Erythroblast (primary cell): ENCODE measurements at places on chromosomes 13 and 19.

DNA sequence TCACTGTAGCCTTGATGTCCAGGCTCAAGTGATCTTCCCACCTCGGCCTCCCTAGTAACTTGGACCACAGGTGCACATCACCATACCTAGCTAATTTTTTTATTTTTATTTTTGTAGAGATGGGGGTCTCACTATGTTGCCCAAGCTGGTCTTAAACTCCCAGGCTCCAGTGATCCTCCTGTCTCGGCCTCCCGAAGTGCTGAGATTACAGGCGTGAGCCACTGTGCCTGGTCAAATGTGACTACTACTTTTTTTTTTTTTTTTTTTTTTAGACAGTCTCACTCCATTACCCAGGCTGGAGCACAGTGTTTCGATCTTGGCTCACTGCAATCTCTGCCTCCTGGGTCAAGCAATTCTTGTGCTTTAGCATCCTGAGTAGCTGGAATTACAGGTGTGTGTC, 20.6 kb upstream of the COX7A1 start:
- DNase-seq = no peak

- DNase-seq = no peak
These were observed 37.6 kb upstream of the MAB21L1 start for GRCh38 chr13:35514061-35514477.

GRCh38 chr13:45333251-45333976, 7.6 kb downstream of the TPT1 start:
- no peak for DNase-seq

- DNase-seq = no peak
These were observed 67.5 kb downstream of the GNG7 start for GRCh38 chr19:2634960-2635359.

GRCh38 chr13:109949397-109949796, 163.0 kb upstream of the IRS2 start:
- DNase-seq = no peak

DNA sequence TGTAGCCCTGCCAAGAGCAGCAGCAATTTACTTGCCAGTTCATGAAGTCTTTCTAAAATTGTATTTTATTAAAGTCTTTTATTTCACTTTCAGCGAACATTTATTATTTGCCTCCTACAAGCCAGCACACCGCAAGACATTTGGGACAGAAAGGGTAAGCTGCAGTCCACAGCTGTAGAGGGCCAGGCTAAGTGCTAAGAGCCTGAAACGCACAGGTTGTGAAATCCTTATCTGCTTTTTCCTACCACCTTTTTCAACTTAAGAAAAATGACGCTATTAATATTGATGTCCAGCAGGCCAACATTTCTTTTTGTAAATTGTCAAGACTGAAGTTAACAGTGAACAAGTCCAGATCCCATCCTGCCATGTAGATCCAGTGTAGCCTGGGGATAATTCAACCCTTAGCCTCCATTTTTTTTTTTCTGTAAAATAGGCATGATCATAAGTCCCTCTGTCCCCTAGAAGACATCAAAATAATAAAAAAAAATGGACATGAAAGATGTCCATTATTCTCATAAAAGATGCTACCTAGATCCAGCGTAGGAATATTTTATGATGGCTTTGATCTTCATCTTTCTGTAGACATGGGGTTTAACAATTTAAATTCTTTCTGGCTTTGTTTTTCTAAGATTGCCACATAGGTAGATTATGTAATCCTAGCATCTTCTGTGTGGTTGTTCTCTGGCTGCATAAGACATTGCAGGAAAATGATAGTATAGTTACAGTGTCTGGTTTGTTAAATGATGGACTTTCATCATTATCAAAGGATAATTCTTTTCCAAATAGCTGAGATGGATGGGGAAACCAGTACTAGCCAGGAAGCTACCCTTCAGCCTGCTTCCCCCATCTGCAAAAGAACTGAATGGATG, 128.4 kb downstream of the SHISA2 start:
- DNase-seq = no peak

GRCh38 chr19:50725218-50725910, 2.2 kb downstream of the CLEC11A start:
- DNase-seq = no peak

DNA sequence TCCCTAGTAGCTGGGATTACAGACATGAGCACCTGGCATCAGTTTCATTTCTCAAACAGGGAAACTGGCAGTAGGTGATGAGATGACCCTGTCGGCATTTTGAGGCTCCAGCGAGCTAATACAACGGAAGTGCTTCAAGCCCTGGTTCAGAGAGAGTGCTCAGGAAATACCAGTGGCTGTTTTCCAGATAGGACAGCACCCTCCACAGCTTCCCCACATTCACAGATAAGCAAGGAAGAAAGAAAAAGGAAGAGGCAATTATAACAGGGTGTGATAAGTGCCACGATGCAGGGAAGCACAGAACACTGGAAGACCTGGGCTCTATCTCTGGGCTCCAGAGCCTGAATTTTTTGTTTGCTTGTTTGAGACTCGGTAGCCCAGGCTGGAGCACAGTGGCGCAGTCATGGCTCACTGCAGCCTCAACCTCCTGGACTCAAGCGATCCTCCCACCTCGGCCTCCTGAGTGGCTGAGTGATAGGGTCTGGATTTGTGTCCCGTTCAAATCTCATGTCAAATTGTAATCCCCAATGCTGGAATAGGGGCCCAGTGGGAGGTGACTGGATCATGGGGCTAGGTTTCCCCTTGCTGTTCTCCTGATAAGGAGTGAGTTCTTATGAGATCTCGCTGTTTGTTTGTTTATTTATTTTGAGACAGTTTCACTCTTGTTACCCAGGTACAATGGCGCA, 43.5 kb downstream of the PIN1 start:
- no peak for DNase-seq

- DNase-seq = no peak
These were observed 479.2 kb upstream of the NBEA start for GRCh38 chr13:34462843-34463242.

DNA sequence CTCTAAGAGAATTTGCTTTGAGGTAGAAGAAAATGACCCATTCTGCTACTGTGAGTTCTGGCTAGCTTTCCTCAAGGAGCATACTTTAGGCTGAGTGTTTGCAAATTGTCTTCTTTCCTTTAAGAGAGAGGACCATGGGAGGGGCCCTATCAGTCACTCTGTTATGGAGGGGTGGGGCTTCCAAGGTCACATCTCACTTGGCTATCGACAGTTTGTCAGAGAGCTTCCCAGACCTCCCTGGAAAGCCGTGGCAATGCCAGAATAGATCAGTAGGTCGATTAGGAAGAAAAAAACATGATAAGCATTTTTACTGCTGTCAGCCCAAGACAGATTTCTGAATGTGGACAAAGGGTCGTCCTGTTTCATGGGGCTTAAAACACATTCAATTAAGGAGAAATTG, 93.3 kb downstream of the OXGR1 start:
- DNase-seq = no peak

- no peak for DNase-seq
These were observed 2.2 kb downstream of the CHMP2A start for GRCh38 chr19:58552655-58553054.

DNA sequence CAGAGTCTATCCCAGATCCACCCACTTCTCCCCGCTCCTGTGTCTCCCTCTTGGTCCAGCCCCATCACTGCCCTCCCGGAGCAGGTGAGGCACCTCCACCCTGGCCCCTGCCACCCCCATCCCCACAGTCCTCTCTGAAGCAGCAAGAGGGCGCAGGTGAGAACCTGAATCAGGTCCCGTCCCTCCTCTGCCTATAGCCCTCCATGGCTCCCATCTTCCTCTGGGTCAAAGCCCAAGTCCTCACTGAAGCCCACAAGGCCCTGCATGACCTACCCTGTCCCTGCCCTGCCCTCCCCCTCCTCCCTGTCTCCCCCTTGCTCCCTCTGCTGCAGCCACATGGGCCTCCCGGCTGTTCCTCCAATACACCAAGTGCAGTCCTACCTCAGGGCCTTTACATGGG, 10.8 kb upstream of the ZNRF4 start:
- no peak for DNase-seq

DNA sequence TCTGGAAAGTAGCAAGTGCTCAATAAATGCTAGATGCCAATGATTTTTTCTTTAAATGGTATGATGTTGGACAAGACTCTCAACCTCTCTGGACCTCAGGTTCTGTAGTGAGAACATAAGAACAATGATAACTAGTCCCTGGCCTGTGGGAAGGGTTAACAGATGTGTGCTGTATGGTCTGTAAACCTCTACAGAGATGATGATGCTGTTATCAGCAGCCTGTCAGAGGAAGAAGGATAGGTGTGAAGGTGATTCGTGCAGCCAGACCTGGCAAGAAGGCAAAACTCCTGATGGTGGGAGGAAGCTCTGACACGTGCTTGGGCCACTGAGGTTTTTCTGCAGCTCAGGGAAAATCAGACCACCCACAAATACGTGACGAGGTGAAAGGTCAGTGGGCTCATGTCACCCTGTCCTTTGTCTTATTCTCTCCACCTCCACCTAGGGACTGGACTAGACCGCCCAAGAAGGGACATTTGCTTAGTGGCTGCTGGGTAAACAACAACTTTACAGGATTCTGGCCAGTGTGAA, 36.7 kb upstream of the UBL3 start:
- no peak for DNase-seq

DNA sequence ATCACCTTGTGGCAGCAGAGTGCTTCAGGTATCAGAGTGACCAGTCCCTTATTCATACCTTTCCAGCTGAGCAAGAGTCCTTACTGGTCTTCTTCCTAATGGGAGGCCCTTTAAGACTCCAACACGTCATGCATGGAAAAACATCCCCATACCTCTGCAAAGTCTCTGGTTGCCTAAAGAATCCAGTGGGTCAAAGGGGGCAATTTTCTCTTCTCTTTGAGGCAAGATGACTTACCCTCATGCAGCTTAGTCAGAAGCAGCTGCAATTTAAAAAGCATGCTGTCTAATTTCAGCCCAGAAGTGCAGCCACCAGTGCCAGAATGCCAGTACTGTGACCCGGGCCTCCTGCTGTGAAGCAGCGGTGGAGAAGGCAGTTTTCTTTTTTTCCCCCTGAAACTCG, 18.7 kb downstream of the PPP5C start:
- DNase-seq = no peak

DNA sequence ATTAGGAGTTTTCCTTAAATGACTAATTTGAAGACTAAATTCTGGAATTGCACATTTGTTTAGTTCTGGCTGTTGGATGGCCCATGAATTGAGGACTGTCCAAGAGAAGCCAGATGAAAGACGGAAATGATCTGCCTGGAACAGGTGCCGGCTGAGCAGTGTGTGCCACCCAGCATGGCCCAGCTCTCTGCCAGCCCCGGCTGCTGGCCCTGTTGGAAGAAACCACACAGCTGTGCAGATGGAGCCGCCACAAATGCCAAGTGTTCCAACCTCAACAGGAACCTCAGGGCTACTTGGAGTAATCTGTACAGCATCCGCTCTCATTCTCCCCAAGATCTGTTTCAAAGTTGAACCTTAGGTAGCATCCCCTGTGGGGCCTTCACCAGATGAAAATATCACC, 67.0 kb upstream of the STARD13 start:
- no peak for DNase-seq

GRCh38 chr19:58555920-58556621, 1.2 kb upstream of the CHMP2A start:
- DNase-seq = no peak

DNA sequence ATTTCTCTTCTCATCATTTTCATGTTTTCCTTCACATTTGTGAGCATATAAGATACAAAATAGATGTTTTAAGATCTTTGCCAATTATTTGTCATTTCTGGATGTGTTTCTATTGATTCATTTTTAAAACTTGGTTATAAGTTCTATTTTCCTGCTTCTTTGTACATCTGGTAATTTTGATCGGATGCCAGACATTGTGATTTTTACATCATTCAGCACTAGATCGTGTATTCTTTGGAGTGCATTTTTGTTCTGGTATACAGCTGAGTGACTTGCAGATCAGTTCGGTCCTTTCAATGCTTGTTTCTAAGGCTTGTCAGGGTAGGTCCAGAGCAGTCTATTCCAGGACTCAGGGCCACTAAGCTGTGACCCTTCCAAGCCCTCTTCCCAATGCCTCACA, 198.2 kb downstream of the KLF12 start:
- no peak for DNase-seq

DNA sequence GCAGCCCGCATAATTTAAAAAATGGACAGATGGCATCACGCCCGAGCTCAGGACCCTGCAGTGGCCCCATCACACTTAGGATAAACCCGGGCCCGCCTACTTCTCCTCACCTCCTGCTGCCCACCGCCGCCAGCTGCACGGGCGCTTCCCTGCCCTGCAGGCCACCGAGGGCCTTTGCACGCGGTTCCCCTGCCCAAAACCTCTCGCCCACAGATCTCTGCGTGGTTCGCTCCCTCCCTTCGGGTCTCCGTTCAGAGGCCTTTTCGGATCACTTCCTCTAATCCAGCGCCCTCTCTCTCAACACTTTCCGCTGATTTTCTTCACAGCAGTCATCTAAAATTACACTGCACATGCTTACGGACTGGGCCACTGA, 1.8 kb downstream of the SHISA7 start:
- DNase-seq = no peak

DNA sequence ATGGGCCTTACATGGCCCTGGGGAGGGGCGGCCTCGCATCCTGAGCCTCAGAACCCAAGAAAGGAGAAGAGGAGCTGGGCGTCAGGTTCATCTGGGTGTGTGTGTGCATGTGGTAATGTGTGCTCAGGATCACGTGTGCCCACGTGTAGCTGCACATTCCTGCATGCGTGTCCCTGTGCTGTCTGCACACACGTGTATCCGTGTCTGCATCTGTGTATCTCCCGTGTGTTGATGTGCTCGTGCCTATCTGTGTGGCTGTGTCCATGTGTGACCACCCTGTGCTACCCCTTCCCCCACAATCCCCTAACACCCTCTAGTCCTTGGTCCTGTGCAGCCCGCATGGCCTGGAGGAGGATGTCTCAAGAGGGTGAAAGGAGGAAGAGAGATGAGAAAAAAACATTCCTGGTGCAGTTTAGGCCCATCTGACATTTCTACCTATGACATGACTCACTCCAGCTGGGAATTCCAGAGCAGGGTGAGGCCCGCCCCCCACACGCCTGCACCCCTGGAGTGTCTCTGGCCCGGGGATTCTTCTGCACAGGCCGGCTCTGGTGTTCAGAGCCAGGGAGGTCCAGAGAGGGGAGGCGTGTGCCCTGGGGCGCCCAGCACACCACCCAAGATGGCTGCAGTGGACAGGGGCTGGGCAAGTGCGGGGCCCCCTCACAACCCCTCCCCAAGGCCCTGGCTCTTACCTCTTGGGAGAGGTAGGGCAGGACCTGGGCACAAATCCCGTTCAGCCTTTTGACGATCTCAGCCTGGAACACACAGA, 7.1 kb downstream of the TLE5 start:
- no peak for DNase-seq
